ENCODE measurements at places on chromosomes 12 and 14. TPM values are rescaled to one million over a fixed set of nuclear protein-coding genes. Genes with fewer than 3 reads are reported as not detected.

The PLEKHD1 gene
- 0.10 TPM for total RNA-seq

The KRT71 gene
- total RNA-seq, result not detected

The ATXN3 gene
- total RNA-seq, result 38.6 TPM

DNA sequence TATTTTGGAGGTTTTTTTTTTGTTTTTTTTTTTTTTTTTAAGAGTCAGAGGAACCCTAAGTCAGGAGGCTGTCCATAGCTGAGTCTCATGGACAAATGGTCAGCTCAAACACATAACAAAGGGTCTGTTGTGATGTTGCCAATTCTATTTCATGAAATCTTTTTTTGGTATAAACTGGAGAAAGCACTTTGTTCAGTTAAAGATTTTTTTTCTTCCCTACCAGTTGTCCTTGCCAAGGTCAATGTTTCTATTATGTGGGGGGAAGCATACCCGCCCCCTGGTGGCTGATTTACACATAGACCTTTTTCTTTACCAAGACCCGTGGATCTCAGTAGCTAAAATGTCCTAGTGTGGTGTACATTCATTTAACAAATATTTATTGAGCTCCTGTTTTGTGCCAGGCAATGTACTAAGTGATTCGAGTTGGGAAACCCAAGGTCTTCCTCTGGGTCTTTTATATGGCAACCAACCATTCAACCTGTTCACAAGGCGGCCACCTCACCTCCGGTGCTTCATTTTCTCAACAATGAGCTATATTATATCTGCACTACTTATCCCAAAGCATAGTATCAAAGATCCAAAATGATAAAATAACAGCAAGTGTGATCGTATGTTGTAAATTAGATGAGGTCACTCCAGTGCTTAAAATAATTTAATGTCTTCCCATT, 214.5 kb downstream of the PAH start:
- peak; percentile 46 for DNase-seq

DNA sequence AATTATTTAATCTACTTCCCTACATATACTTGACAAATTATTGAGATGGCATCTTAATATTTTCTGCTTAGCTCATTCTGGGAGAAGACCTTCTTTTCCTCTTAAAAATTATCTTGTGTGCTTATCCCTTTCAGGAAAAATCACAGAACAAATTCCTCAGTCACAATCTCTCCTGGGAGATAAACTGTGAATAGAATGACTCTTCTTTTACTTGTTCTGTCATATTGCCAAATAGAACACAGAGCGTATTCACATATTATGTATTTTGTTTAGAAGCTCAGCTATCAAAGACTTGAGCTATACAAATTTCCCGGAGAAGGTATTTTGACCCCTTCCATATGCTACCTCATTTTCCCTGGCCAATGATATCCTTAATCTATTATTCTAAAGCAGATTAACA, 146.7 kb downstream of the TMEM117 start:
- no peak for DNase-seq

All from ureter (tissue), 1 donor.